Panc1 (cell line): ENCODE measurements at places on chromosomes 4 and X.

- H3K27me3 ChIP-seq, result no peaks in the 10 kb centered on the region
- no peak for DNase-seq
- no peak overlapping the region; the same call in 1 of the 2 replicates for H3K27ac ChIP-seq
- no peak overlapping the region for H3K4me3 ChIP-seq
Measured at GRCh38 chrX:130083656-130084382, 26.5 kb downstream of the ELF4 start.

DNA sequence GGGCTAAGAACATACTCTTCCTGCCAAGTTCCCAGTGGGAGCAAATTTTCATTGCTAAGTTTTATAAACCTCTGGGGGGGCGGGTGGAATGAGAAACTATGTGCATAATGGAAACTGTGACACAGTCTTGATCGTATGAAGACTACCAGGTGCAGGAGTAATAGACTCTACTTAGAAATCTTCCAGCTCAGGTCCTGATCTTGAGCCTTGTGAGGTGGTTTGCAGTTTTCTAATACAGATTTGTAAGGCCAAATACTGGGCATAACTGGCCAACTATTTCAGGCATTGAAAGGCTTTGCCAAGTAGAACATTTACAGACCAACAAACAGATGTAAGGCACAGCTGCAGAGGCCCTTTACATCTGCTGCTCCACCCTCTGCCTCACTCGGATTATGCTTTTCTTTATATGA is 89.7 kb upstream of the CBR4 start:
- DNase-seq, result no peak
- no peaks in the 10 kb centered on the region for H3K27me3 ChIP-seq
- no peak overlapping the region for H3K4me3 ChIP-seq

GRCh38 chr4:81404294-81404693 is 67.4 kb downstream of the RASGEF1B start:
- no peak for DNase-seq
- no peaks in the 10 kb centered on the region for H3K4me1 ChIP-seq
- no peak overlapping the region for H3K27ac ChIP-seq
- no peak overlapping the region for H3K4me3 ChIP-seq

DNA sequence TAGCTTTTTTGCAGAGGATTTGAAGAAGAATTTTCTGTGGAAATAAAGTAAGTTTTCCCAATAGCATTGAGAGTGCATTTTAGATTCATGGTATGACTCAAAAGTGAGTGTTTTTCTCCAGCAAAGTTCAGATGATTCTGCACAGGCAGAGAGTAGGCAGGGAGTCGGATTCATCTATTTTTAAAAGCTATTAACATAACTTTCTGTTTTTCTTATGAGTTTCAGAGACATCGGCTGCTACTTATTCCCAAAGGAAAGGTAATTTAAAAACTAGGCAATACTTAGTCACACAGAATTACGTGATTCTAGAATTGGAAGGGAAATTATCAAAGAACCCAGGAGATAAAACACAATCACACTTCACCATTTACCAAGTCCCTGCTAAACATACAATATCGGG is 4.4 kb downstream of the CCDC110 start:
- H3K4me3 ChIP-seq, result no peak overlapping the region
- DNase-seq, result no peak
- H3K36me3 ChIP-seq, result no peaks in the 10 kb centered on the region; the same call in 1 of the 2 replicates
- peaks cover 5% of the 10 kb centered on the region for H3K27me3 ChIP-seq
- H3K27ac ChIP-seq, result no peak overlapping the region
- H3K4me1 ChIP-seq, result no peaks in the 10 kb centered on the region

DNA sequence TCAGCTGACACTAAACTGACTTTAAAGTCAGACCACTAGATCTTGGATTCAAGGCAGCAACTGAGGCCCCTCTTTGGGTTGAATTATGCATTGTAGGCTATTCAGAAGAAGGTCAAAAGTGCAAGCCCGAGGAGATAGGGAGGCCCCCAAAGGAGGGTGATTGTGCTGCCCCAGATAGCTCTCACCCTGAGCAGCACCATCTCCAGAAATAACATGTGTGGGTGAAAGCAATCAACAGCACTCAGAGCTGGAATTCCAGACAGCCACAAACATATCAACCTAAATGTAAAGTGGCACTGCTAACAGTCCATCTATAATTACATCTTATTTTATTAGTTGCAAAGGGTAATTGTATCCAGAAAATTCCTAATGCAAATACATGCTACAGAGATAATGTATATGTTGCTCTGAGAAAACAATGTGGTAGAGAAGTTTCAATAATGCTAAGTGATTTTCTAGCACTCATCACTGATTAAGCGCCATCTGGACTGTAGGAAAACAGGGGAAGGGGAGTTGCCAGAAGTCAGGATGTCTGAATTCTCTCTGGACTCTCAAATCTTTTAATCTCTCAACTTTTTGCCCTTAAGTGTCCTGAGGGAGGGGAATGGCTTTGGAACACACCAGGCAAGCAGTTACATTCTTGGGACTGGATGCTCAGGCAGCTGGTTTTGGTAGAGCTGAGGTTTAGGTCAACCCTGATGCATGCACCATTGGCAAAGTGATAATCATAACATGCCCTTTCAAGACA is 61.8 kb upstream of the SFRP2 start:
- no peak overlapping the region for H3K27ac ChIP-seq
- no peaks in the 10 kb centered on the region for H3K4me1 ChIP-seq
- DNase-seq, result no peak
- no peak overlapping the region for H3K4me3 ChIP-seq
- H3K36me3 ChIP-seq, result no peaks in the 10 kb centered on the region
- H3K27me3 ChIP-seq, result no peaks in the 10 kb centered on the region

- H3K4me1 ChIP-seq, result peaks cover 3% of the 10 kb centered on the region; the same call in 1 of the 2 replicates
- no peaks in the 10 kb centered on the region for H3K36me3 ChIP-seq
- peak overlapping the region; percentile 34; the same call in 1 of the 2 replicates for H3K27ac ChIP-seq
- H3K27me3 ChIP-seq, result no peaks in the 10 kb centered on the region
- H3K4me3 ChIP-seq, result no peak overlapping the region
Measured at GRCh38 chrX:10549280-10549679, 71.1 kb downstream of the MID1 start.

GRCh38 chr4:173237152-173237551 is 68.5 kb downstream of the GALNT7 start:
- H3K27me3 ChIP-seq, result no peaks in the 10 kb centered on the region
- no peaks in the 10 kb centered on the region; the same call in 1 of the 2 replicates for H3K36me3 ChIP-seq
- H3K27ac ChIP-seq, result peak overlapping the region; percentile 92
- H3K4me3 ChIP-seq, result 0 out of 2 replicates have a peak overlapping the region, but pooled peaks have one; percentile 2

DNA sequence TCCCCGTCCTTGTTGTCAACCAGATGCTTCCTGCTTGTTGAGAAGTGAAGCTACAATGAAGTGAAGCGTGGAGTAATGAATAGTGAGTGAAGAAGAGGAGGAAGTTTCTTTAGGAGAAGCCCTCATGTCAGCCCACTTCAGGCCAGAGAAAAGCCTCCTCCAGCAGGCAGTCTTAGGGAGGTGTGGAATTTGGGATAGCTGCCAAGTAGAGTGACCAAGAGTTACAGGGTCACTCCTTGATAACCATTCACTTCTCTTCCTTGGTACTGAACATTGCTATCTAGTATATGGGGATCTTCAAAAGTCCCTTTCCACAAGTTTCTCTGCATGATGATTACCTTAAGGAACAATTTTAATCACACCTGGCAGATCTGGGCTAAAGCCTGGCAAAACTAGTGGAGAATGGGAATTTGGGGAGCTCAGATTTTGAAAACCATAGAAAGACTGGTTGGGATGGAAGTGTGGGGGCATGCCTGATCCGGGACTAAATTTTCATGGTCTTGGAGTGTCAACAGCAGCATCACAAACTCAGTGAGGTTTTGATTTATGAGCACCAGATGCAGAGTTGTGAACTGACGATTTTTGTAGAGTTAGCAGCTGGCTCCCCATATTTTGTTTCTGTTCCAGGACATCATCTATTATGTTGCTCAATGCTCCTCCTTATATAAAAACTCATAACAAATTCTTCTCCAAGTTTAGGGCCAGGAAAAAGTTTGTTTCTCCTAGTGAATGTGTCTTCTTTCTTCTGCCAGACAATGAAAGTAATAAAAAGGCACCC is 53.1 kb downstream of the IGSF1 start:
- no peaks in the 10 kb centered on the region for H3K36me3 ChIP-seq
- H3K4me3 ChIP-seq, result no peak overlapping the region
- no peaks in the 10 kb centered on the region for H3K27me3 ChIP-seq
- no peaks in the 10 kb centered on the region for H3K4me1 ChIP-seq
- DNase-seq, result no peak
- no peak overlapping the region for H3K27ac ChIP-seq

- H3K27me3 ChIP-seq, result no peaks in the 10 kb centered on the region
- H3K36me3 ChIP-seq, result peaks cover 3% of the 10 kb centered on the region; the same call in 1 of the 2 replicates
- no peaks in the 10 kb centered on the region; the same call in 1 of the 2 replicates for H3K4me1 ChIP-seq
- DNase-seq, result peak; percentile 39
- peak within 1 kb of the TSS; percentile 72 for H3K27ac ChIP-seq
- H3K4me3 ChIP-seq, result peak within 1 kb of the TSS; percentile 64
Measured at GRCh38 chr4:109559983-109560686, at the start of gene MCUB. TSS of gene MCUB (plus strand) at chr4:109560246. CDS start at chr4:109560338, 92 bp downstream.

DNA sequence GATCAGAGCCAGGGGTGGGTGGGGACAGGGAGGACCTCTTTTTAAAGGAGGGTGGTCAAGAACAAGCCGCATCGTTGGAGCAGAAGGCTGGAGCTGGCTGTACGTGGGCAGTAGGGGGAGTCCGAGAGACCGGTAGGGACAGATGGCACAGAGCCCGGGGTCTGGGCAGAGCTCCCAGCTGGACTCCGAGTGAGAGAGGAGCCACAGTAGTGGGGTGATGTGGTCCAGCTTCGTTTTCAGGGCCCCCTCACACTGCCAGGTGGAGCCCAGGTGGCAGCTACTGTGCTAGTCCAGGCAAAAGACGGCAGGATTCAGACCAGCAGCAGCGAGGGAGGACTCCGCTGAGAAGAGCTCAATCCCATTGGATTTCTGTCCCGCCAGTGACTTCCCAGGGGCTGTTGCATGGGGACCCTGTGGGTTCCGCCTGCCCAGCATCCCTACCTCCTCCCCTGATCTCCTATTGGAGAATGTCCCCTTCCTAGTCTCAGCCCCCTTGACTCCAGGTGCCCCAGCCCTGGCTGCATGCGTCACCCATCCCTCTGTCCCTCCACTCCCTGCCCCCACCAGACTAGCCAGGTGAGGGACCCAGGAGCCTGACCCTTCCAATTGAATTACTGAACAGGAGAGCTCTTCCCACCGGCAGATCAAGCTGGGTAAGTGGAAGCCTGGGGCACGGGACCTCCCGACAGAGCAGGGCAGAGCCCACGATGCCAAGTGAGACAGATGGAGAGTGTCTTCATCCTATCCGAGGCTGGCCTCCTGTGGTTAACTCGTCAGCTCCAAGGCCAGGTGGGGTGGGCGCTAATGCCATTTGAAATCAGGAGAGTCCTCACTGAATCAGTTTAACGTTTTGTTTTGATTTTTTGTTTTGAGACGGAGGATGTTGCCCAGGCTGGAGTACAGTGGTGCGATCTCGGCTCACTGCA is 2.9 kb downstream of the ARHGAP4 start:
- no peak overlapping the region for H3K4me3 ChIP-seq
- no peaks in the 10 kb centered on the region for H3K27me3 ChIP-seq
- H3K27ac ChIP-seq, result peak overlapping the region; percentile 99; the same call in 1 of the 2 replicates
- H3K36me3 ChIP-seq, result no peaks in the 10 kb centered on the region; the same call in 1 of the 2 replicates

DNA sequence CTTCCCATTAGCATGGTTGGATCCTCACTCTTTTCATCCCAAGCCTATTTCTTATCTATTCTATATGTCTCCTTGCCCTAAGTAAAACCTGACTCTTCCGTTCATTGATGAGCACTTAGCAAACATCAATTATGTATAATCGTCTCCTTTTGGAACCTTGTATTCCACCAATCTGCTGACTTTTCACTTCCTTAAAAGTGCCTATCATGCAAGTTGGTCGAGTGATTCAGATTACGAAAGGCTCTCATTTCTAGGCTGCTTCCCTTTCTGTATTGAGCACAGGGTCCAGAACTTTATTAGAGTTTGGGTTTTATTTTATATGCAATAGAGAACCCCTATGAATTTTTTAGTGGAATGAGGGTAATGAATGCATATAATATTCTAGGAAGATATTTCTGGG is 27.1 kb upstream of the ALB start:
- H3K4me1 ChIP-seq, result no peaks in the 10 kb centered on the region
- H3K4me3 ChIP-seq, result no peak overlapping the region
- no peak for DNase-seq
- no peak overlapping the region for H3K27ac ChIP-seq
- H3K36me3 ChIP-seq, result no peaks in the 10 kb centered on the region

DNA sequence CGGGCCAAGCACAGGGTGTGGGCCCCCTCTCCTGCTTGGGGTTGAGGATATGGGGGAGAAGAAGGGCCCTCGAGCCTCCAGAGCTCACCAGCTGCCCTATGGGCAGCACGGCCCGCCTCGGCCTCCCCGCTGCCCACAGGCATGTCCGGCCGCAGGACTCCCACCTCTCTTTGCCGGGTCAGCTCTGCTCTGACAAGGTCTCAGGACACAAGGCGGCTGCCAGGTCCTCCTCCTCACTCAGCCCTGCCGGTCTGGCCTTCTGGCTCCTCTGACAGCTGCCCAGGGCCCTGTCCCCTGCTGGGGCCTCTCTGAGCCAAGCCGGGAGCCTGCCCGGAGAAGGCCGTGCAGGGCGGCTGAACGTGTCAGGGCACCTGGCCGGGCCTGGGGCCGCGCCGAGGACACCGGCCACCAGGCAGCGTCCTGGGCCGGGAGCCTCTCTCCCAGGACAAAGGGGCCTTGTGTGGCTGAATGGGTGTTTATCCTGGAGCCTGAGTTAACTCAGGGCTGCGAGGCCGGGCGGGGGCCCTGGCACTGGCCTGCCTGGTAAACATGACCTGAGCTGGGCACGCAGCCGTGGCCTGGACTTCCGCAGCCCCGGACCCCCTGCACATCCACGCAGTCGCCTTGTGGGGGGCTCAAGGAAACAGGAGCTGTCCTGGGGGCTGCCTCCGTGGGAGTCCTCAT is 25.7 kb downstream of the TACC3 start:
- H3K27me3 ChIP-seq, result no peaks in the 10 kb centered on the region
- H3K27ac ChIP-seq, result peak overlapping the region; percentile 34; the same call in 1 of the 2 replicates
- H3K4me1 ChIP-seq, result peaks cover 3% of the 10 kb centered on the region; the same call in 1 of the 2 replicates
- no peak for DNase-seq

GRCh38 chrX:12814420-12814819 is 23.2 kb downstream of the PRPS2 start:
- DNase-seq, result peak; percentile 32
- no peak overlapping the region for H3K27ac ChIP-seq
- no peak overlapping the region for H3K4me3 ChIP-seq
- H3K36me3 ChIP-seq, result no peaks in the 10 kb centered on the region
- H3K27me3 ChIP-seq, result no peaks in the 10 kb centered on the region
- H3K4me1 ChIP-seq, result no peaks in the 10 kb centered on the region

DNA sequence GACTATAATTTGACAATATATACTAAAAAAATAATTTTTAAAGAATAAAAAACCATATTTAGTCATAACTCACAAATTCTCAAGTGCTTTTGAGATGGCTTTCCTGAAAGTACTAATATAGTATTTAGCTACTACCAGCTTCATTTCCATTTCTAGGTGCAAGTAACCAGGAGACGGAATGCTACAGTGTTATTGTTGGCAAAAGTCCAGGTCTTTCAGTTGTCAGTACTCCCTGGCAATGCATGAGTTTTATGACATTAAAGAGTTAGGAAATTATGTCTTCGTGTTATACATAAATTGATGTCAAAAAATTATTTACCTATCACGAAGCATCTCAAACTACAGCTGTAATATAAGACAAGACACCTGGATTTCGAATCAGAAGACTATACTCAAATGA is 45.0 kb downstream of the TMEM47 start:
- no peaks in the 10 kb centered on the region for H3K4me1 ChIP-seq
- H3K27me3 ChIP-seq, result no peaks in the 10 kb centered on the region
- no peak for DNase-seq

- no peak for DNase-seq
- no peaks in the 10 kb centered on the region for H3K27me3 ChIP-seq
- H3K4me3 ChIP-seq, result peak overlapping the region; percentile 71
- H3K4me1 ChIP-seq, result peaks cover 15% of the 10 kb centered on the region
- no peaks in the 10 kb centered on the region for H3K36me3 ChIP-seq
Measured at GRCh38 chrX:129540722-129541184, 694 bp downstream of the OCRL start.

GRCh38 chr4:184536065-184536880 is 61.9 kb upstream of the IRF2 start:
- H3K4me3 ChIP-seq, result peak overlapping the region; percentile 85
- no peaks in the 10 kb centered on the region for H3K27me3 ChIP-seq
- H3K36me3 ChIP-seq, result no peaks in the 10 kb centered on the region
